CD4-positive, alpha-beta T cell treated with Interleukin-1 beta for 1 hour (primary cell): ENCODE measurements at places on chromosomes 4 and X.
A peak's percentile ranks its signal among the peaks of the same experiment; 100 is the strongest.

GRCh38 chr4:81960961-81961360 is 412.8 kb downstream of the HNRNPD start:
- DNase-seq: no peak

DNA sequence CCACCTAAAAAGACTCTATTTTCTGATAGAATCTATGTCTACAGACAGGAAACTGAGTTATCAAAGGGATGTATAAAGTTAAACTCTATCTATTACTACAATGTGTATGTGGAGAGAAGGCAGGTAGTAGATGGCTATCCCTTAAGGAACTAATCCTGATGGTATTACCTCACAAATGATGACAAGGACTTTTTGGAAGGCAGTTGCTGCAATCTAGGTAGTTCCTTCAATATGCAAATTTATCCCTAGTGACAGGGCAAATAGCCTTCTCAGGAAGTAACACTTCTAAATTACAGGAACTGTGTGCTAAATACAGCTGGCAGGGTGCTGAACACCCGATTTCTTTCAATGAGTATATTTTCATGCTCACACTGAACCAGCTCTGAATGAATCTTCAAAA is 177.4 kb downstream of the COL25A1 start:
- DNase-seq: no peak

DNA sequence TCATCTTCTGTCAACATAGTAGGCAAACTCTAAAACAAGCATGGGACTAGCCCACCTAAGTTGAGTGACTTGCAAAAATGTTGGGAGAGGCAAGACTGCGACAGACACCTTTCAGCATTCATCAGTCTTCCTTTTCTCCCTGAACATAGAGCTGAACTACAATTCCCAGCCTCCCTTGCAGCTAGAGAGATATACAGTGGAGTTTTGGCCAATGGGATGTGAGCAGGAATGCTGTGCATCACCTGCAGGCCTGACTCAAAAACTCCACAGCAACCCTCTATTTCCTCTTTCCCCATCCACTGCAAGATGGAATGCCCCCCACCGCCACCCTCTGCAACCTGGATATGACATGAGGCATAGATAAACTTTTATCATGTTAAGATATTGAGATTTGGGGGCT is 66.5 kb downstream of the PDHA1 start:
- no peak for DNase-seq

DNA sequence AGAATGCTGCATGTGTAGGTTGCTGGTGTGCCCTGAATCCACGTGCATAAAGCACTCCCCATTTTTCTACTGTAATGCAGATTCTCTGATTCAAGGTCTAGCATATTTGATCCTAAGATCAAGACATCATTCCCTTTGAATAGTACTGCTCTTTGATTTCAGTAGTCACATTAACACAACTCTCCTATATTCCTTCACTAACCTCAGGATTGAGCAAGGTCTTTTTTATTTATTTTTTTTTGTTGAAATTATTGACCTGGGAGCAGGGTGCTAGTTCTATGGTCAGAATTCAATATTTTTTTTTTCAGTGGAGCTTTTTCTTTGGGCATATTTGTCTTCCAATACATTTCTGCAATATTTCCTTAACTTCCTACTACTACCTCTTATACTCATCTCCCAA is 245.7 kb downstream of the RBMX2 start:
- no peak for DNase-seq

- no peak for DNase-seq
Observed at GRCh38 chr4:162644346-162644745, 480.5 kb upstream of the FSTL5 start.

DNA sequence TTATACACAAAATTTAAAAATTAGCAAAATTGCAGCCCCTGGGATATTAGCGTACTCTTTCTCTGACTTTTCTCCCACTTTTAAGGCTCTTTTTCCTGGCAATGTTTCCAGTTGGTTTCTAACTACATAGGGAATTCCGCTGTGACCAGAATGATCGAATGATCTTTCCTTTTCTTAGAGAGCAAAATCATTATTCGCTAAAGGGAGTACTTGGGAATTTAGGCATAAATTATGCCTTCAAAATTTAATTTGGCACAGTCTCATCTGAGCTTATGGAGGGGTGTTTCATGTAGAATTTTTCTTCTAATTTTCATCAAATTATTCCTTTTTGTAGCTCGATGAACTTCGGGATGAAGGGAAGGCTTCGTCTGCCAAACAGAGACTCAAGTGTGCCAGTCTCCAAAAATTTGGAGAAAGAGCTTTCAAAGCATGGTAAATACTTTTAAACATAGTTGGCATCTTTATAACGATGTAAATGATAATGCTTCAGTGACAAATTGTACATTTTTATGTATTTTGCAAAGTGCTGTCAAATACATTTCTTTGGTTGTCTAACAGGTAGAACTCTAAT is 6.0 kb downstream of the ALB start:
- DNase-seq: no peak

DNA sequence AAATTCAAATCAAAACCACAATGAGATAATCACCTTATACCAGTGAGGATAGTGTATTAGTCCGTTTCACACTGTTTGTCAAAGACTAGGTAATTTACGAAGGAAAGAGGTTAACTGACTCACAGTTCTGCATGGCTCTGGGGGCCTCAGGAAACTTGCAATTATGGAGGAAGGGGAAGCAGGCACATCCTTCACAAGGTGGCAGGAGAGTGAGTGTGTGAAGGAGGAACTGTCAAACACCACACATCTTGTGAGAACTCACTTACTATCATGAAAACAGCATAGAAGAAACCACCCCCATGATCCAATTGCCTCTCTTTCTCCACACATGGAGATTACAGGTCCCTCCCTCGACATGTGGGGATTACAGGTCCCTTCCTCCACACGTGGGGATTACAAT is 54.7 kb upstream of the TRPC5 start:
- no peak for DNase-seq

DNA sequence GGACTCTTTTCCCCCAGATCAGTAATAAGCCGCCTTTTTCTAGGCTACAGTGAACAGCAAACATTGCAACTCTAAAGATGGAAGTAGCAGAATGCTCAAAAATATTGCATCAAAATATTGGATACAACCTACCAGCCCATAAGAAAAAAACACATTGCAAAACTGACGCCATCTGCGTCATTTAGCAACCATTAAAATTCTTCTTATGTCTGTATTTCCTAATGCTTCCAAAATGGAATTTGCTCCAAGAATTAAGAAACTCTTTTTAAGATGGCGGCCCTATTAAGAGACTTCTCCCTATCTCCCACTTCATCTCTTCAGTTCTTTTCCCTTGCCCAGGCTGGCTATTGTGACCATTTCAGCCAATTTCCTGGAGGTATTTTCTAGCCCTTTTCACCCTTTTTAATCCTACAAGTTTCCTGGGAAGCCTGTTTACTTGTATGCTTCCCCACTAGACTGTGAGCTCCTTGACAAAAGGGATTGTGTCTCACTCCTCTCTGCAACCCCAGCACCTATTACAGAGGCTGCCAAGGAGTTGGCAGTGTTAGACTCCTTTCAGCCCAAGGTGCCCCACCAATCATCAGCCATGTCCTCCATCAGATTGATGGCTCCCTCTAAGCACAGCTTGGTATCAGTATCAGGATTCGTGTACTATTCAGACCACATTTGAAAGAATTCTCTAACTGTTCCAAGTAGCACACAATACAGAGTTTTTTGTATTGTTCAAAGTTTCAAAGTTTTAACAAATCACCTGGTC is 4.4 kb downstream of the GPC3 start:
- DNase-seq: no peak

DNA sequence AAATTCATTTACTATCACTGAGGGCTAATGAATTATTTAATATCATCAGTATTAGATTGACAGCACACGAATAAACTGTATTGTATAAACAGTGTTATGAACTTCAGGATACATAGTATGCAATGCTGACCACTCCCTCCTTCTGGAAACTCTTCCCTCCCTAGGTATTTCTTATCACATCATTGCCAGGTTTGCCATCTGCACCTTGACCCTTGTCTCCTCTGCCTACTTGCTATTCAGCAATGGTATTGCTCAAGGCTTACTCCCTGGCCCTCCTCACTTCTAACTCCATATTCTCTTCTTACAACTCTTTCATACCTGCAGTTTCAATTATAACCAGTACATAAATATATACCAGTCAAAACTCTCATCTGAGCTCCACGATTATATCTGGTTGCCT is 38.9 kb downstream of the ATP8A1 start:
- DNase-seq: no peak

DNA sequence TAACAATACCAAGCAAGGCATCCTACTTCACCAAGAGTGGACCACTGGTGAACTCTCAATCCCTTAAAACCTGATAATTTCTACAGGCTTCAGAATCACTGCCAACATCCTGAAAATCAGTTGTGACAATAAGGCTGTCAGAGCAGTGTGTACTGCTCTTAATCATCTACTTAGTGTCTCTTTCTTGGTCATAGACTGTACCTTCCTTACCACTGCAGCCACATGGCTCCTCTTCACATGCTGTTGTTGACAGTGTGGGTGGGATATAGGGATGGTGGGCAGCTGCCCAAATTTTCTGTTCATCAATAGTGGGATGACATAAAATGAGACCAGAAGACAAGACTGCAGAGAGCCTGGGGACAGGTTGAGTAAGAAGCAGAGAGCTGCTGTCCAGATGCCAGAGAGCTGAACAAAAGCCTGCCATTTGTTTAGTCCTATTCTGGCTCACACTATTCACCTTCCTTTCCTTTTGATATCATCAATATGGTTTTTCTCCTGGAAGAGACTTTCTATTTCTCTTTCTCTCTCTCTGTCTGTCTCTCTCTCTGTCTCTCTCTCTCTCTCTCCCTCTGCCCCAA is 178.9 kb downstream of the MGST2 start:
- DNase-seq: no peak

DNA sequence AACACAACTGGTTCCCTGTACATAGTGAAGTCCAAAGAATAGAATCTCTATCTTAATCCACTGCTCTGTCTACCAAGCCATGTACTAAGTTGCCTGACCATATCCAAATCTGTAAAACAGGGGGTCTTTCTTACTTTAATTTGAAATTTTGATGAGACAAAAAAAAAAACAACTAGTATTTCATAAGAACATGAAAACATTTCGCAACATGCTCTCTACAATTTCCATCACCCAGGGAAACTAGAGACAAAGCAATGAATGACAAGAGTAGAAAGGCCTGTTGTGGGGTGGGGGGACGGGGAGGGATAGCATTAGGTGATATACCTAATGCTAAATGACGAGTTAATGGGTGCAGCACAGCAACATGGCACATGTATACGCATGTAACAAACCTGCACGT is 279.9 kb downstream of the PPP3CA start:
- DNase-seq: no peak

DNA sequence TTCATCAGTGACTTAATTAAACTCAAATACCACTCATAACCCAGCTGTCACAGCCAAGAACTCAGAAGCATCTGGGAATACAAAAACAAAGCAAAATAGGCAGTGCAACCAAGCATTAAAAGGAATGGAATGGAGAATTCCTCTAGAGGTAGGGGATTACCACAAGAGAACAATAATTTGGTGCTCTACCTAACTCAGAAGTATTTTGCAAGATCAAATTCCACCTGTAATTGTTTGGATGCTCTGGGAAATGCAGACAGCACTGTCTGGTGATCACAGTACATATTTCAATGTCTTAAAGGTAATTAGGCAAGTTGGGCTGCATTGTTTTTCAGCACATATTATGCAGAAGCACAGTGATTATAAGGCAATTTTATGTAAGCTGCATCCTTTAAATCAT is 547.5 kb downstream of the TRAM1L1 start:
- no peak for DNase-seq

GRCh38 chr4:1570291-1571164 is 113.6 kb downstream of the FAM53A start:
- no peak for DNase-seq

- no peak for DNase-seq
Observed at GRCh38 chrX:105302246-105302645, 81.8 kb upstream of the TEX13A start.

GRCh38 chr4:84574069-84574720 is 8.7 kb upstream of the CDS1 start:
- DNase-seq: no peak

DNA sequence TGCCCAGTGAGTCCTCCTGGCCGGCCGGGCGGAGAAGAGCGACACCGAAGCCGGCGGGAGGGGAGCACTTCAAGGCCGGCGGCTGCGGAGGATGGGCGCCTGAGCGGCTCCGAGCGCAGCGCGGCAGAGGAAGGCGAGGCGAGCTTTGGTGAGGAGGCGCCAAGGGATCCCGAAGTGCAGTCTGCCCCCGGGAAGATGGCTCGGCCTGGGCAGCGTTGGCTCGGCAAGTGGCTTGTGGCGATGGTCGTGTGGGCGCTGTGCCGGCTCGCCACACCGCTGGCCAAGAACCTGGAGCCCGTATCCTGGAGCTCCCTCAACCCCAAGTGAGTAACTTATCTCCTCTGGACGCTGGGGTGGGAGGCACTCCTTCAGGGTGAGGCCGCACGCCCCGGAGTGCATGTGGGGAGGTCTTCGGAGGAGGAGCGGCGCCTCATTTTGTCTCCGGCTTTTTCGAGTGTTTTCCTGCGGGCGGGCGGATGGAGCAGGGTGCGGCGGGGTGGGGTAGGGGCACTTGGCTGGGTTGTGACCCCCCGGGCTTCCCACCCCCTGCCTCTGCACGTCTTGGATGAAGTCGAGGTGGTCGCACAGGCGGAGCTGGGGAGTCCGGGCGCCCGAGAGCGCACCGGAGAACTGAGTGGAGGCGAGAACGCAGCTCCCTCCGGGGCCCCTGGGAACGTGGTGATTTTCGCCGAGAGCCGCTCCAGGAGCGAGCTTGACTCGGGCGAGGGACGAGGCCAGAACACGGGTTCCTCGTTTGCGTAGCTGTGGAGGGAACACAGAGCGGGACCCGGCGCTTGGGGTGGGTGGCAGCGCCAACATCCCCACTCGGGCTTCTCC is 979 bp downstream of the EFNB1 start:
- peak; percentile 6 for DNase-seq

DNA sequence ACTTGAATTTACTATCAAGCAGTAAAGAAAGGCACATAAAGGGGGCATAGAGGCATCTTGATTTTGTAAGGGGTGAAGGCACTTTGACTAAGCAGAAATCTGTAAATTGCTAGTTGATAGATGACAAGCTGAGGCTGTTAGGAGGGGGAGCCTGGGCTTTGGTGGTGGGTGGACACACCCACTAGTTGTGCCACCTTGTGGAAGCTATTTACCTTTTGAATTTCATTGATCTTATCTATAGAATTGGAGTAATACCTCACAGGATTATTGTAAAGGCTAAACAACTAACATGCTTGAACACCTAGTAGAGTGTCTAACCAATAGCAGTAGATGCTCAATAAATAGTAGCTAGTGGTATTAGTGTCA is 142.8 kb upstream of the KCNIP4 start:
- no peak for DNase-seq

DNA sequence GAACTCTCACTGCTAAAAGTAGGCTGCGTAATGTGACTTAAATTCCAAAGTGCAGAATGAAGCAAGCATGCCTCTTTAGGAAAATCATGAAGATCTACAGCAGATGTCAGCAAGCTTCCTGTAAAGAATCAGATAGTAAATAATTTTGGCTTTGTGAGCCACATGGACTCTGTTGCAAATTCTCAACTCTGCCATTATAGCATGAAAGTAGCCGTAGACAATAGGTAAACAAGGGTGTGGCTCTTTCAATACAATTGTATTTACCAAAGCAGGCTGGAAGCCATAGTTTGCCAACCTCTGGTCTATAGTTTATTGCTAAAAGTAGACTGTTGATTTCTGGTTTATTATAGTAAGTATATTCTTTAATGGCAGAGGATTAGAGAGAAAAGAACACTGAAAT is 80.3 kb upstream of the FAM9B start:
- no peak for DNase-seq
